ENCODE measurements at places on chromosomes 7 and 10. TPM values are rescaled to one million over a fixed set of nuclear protein-coding genes. Genes with fewer than 3 reads are reported as not detected.

Gene ACSL5
- total RNA-seq = not detected

Gene AIFM2
- 7.9 TPM for total RNA-seq

Gene RAB19
- total RNA-seq = 3.6 TPM

Gene NOLC1
- 49.3 TPM for total RNA-seq

Gene GPER1
- total RNA-seq = 0.54 TPM

- H3K36me3 ChIP-seq = no peaks in the 10 kb centered on the region
- H3K4me1 ChIP-seq = peaks cover 3% of the 10 kb centered on the region
- no peak overlapping the region for H3K27ac ChIP-seq
- no peaks in the 10 kb centered on the region for H3K27me3 ChIP-seq
- no peak for DNase-seq
Observed at GRCh38 chr10:17782921-17783665, 26.1 kb upstream of the MRC1 start.

GRCh38 chr7:18429547-18429946 is 66.0 kb upstream of the HDAC9 start:
- DNase-seq = no peak
- no peak overlapping the region for H3K4me3 ChIP-seq
- H3K36me3 ChIP-seq = no peaks in the 10 kb centered on the region
- no peaks in the 10 kb centered on the region for H3K27me3 ChIP-seq
- no peak overlapping the region for H3K27ac ChIP-seq

- H3K27me3 ChIP-seq = peaks cover 8% of the 10 kb centered on the region
- no peak for DNase-seq
- peaks cover 8% of the 10 kb centered on the region for H3K4me1 ChIP-seq
- no peak overlapping the region for H3K27ac ChIP-seq
Observed at GRCh38 chr10:28679581-28680357, 2.4 kb downstream of the BAMBI start.

DNA sequence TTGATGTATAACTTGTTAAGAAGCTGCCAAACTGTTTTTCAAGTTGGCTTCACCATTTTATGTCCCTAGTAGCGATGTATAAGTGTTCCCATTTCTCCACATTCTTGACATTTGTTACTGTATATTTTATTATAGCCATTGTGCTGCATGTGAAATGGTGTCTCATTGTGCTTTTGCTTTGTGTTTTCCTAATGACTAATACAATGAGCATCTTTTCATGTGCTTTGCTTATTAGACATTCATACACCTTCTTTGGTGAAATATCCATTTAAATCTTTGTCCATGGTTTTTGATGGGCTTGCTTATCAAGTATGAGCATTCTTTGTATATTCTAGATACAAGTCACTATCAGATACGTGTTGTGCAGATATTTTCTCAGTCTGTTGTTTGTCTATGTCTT is 203.0 kb downstream of the CCSER2 start:
- H3K4me1 ChIP-seq = no peaks in the 10 kb centered on the region
- no peak for DNase-seq
- no peaks in the 10 kb centered on the region for H3K27me3 ChIP-seq
- no peak overlapping the region for H3K4me3 ChIP-seq
- no peaks in the 10 kb centered on the region for H3K36me3 ChIP-seq

GRCh38 chr7:1677206-1678080 is 7.4 kb downstream of the ELFN1 start:
- H3K4me1 ChIP-seq = no peaks in the 10 kb centered on the region
- H3K27ac ChIP-seq = no peak overlapping the region
- H3K27me3 ChIP-seq = no peaks in the 10 kb centered on the region
- DNase-seq = peak; percentile 19
